Midbrain (tissue), 1 donor: ENCODE measurements at places on chromosomes 3 and 15.

- DNase-seq = no peak
Measured at GRCh38 chr3:8593021-8593827, 51.4 kb downstream of the SSUH2 start.

DNA sequence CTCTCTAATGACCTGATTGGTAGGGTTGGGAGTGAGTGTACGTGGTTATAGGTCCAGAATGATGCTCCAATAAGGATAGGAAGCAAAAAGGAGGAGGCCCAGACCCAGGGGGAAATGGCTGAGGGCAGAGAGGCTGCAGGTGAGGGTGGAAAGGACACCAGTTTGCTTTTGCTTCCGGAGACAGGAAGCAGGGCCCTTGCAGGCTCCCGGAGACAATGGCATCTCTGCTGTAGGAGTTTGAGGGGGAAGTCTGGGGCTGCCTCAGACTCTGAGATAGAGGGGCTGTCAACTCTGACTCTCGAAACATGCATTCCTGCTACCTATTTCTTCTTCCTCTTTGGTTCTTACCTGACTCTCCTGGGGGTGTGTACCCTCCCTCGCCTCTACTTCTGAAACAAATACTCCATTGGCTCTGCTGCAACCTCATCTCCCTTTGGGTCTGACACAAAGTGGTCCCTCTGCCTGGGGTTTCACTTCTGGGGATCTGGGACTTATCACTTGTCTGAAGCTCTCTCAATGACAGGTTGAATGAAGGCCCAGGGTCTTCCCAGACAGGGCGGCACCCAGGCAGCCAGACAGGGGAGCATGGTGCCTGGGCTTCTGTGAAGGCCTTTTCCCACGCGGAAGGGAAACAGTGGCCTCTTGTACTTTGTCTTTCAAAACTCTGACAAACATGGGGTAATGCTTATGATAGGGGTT lies 61.5 kb downstream of the CHRD start:
- no peak for DNase-seq

GRCh38 chr3:18113417-18113816 lies 311.7 kb downstream of the SATB1 start:
- no peak for DNase-seq

DNA sequence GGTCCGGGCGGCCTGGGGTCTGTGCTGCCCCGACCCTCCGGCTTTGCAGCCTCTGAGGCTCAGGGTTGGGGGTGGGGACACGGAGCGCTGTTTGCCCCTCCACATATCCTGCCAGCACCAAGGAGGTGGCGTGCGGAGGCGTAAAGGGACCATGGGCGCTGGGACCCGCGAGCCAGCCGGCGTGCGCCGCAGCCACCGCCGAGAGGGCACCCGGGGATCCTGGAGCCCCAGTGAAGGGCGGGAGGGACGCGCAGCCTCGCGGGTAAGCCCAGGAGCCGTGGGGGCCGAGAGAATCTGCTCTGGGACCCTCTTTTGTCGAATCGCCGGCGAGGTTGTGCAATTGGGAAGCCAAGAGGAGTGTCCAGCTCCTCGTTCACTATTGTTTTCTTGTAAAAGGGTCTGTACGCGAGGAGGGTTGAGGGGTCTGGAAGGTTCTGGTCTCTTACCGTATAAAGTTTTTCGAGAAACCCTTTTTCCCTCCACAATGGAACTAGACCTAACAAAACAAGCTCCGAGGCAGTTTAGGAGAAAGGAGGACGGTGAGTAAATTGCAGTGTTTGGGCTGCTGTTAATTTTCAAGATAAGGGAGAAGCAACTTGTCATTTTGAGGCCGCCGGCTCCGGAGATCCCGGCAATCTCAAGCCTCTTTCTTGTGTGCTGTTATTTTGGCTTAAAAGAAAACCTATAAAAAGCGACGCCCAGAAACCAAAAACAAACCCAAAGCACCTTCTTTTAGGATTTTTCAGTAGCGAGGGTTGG lies 29.9 kb upstream of the ST3GAL6 start:
- DNase-seq = peak; percentile 46

- no peak for DNase-seq
Measured at GRCh38 chr15:60350108-60350507, 47.7 kb downstream of the ANXA2 start.

DNA sequence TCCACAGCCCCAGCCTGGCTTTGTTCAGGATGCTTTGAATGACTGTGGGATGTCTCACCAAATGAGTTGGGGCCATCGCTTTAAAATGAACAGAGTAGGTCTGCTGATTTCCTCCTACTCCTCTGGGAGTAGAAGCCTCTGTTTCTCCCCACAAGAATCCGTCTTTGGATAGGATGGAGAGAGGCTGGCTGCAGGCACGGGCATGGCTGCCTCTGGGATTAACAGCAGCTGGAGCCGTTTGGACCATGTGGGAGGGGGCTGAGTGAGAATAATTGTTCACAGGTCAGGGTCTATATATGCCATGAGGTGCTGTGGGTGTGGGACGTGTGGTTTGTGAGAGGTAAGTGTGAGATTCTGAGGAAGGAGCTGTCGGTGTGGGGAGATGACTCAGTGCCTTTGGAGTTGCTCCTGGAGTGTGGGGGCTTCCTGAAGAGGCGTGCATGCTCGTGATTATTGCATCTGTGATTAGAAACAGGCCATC lies 48.0 kb upstream of the APEH start:
- DNase-seq = no peak

DNA sequence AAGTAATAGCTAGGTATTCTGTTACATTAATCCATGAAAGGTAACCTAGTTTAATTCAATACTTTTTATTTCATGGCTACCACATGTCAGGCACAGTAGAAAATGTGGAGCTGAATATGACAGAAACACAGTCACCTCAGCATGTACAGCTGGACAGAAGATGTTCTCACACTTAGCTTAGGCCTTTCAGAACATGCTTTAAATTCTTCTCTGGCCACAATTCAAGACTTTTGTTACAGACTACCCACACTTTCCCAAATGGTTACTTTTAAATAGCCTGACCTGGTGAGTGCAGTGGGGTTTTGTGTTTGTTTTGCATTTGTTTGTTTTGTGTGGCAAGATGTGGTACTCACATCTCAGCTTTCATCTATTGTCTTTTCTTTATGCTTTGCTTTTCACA lies 1079.5 kb downstream of the IGSF11 start:
- DNase-seq = no peak

GRCh38 chr15:45234562-45235235 lies 17.3 kb upstream of the SLC28A2 start:
- DNase-seq = no peak

GRCh38 chr15:77023576-77024272 lies 28.8 kb downstream of the PSTPIP1 start:
- DNase-seq = no peak

GRCh38 chr3:69329892-69330291 lies 56.0 kb downstream of the FRMD4B start:
- no peak for DNase-seq

- no peak for DNase-seq
Measured at GRCh38 chr15:65767895-65768294, 24.2 kb downstream of the DENND4A start.

GRCh38 chr3:134749802-134750553 lies 45.1 kb upstream of the EPHB1 start:
- no peak for DNase-seq

- DNase-seq = no peak
Measured at GRCh38 chr3:104436506-104436905, 930.2 kb upstream of the ALCAM start.

DNA sequence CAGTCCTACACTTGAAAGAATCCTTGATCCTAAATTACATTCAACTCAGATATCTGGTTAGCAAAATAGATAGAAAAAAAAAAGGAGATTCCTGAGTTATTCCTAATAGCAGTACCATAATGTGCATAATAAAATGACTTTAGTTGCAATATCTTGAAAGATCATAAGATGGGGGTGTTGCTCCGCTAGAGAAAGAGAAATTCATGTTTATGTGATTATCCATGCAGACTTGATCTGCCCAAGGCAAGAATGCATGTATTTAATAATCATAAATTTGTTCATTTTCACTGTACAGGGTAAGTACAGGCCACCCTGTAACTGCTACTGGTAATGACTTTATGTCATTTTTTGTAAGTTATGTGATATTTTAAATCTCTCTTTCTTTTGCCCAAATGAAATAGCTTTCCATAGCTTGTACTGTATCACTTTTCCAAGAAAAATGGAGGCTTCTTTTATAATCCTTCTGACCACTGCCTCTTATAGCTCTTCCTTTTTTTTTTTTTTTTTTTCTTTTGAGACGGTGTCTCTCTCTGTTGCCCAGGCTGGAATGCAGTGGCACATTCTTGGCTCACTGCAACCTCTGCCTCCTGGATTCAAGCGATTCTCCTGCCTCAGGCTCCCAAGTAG lies 84.6 kb downstream of the HCN4 start:
- no peak for DNase-seq

GRCh38 chr15:77035999-77036471 lies 34.9 kb downstream of the TSPAN3 start:
- DNase-seq = no peak

DNA sequence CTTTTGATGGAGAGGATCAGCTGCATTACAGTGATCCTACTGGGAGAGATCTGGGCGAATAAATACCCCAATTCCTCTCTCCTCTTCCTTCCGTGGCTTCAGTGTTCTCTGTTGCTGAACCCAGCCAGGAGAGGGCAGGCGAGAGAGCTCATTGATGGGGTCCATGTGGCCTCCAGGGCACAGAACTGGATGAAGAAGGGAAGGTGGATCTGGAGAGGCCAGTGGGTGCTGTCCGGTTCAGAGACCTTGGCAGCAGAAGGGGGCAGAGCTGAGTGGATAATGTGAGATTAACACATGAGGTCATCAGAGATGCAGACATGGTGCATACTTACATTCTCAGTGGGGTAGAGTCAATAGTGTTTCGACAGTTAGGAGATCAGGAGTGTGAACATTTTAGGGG lies 193.6 kb downstream of the CLSTN2 start:
- peak; percentile 44 for DNase-seq

- no peak for DNase-seq
Measured at GRCh38 chr15:42577514-42578031, 2.2 kb downstream of the STARD9 start.

DNA sequence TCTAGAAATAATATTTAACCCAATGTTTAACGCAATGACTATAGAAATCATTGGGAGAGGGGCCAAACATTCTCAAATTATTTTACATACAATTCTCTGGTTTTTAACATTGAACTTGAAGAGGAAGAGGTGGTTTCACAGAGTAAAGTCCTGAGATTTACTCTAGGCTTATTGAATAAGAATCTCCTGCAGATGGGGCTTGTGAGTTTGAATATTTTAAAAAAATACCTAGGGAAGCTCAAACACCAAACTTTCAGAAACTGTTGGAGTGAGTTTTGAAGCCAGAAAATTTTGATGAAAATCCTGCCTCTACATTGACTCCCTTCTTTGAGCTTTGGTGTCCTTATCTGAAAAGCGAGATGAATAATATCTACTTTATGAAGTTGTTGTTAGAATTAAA lies 906.6 kb downstream of the TUSC7 start:
- no peak for DNase-seq

- DNase-seq = no peak
Measured at GRCh38 chr15:92140796-92141195, 252.9 kb upstream of the ST8SIA2 start.

DNA sequence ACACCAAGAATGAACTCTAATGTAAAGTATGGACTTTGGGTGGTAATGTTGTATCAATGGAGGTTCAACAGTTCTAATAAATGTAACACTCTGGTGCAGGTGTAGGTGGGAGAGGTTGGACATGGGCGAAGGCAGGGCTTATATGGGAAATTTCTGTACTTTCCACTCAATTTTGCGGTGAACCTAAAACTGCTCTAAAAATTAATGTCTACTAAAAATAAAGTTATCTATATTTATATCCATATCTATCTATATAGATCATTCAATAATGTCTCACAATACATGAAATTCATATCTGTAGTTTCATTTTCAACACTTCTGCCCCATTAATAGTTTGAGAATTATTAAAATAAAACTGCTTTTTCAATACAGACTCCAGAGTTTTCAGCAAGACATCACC lies 49.3 kb downstream of the CD200R1 start:
- no peak for DNase-seq
